Activated naive CD4-positive, alpha-beta T cell treated with Interleukin-2 at 50 U/mL for 16 hours (primary cell): ENCODE measurements at places on chromosomes 5 and 9.

DNA sequence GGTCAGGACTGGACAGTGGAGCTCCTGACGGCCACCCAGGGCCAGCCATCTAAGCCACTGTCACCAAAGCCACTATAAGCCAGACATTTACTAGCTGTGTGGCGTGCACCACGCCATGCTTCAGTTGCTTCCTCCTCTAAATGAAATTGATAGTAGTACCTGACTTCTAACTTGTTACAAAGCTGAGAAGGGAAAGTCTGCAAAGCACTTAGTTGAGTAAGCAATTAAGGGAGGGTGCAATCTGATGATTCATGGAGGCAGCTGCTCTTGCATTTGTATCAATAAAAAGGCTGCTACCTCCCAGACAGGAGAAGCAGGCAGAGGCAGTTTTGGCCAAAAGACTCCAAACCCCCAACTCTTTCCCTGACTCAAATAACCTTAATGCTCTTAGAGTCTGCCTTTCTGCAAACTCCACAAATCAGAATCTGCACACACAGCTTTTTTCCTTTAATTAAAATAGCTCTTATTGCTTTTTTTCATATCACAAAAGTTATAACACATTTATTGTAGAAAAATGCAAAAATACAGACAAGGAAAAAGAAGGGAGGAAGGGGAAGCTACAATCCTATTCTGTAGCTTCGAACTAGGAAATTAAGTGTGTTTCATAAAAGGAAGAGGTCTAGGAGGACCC, 19.3 kb upstream of the RAPGEF1 start:
- DNase-seq, result no peak

GRCh38 chr9:116701940-116702642, 15.0 kb downstream of the TRIM32 start:
- no peak for DNase-seq

DNA sequence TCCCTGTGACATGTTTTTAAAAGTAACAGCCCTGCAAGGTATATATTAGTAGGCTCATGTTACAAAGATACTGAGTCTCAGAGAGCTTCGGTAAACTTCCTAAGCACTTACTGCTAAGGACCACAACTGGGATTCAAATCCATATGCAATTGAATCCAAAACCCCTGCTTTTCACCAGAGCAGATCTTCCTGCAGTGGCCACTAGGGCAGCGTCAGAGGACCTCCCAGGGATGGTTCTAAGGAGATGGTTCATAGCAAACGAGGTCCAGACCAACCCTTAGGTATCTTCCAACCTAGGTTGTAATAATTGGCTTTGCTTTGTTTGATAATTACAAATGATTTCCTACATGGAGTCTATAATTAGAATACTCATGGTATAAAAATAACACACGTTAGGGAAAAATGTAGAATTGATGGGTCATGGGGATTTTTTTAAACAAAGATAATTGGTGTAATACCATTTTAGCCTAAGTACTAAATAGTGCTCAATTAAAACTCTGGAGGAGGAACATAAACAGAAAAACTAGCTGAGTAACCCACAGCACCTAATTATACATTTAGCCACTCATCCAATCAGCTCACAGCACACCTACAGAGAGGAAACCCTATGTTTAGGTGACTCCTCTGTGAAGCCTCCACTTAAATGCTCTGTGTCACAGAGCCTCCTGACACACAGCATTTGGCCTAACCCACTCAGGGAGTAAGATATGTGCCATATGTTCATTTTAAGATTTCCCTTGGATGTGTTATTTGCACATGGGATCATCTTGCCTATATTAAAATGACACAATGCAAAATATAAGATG, 10.0 kb upstream of the CAST start:
- no peak for DNase-seq

DNA sequence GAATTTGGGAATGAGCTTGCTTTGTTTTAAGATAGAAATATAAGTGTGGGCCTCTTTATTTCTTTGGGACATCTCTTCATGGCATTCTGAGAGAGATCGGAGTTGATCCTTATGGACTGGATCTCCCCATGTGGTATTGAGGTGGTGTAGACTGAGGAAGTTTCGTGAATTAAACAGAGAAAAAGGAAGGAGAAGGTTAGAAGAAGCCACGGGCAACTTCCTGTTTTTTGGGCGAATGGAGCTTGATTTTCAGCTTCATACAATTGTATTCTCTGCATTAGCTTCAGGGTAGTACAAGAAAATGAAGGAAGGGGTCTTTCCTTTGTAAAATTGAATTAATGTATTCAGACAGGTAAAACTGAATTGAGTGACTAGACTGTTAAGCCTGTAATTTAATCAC, 70.5 kb upstream of the HMHB1 start:
- DNase-seq, result no peak

DNA sequence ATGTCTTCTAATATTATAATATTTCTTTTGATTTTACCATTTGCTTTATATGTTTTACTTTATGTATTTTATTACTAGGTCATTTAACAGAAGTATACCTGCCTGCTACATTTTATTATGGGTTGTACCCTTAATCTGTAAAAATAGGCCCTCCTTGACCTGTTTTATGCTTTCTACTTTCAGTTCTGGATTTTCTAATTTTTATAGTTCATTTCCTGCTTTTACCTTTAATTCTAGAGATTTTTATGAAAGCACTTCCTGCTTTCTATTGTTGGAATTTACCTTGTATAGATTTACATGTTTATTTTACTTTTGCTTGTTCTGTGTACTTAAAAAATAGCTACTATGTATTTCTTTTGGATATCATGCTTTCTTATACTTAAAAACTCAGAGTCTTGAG, 20.6 kb downstream of the ZNF618 start:
- no peak for DNase-seq

DNA sequence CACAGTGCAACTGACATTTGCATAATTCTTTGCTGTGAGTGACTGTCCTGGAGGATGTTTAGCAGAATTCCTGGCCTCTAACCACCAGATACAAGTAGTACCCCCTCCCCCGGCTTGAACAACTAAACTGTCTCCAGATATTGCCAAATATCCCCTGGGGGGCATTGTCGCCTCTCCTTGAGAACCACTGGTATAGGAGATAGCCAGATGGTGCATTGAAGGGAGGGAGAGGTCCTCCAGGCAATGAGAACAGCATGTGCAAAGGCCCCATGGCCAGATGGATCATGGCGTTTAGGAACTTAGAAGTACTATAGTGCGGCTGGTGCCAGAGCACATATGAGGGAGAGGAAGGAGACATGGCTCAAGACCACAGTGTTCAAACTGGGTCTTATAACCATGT, 18.9 kb upstream of the ORM1 start:
- DNase-seq, result no peak

DNA sequence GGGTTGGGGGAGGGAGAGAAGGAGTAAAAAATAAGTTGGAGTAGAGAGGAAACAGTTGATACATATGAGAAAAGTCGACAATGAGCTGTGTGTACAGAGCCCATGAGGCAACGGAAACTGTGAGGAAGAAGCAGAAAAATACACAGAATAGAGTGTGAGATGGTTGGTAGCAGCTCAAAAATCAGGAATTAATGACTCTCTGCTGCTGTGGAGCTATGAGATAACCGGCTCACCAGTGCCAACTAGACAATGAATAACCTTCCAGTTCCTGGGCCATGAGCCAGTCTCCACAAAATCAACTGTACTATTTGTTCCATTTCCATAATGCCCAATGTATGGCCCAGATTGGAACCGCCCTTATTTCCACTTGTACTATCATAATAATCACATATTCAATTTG, 53.1 kb upstream of the NREP start:
- no peak for DNase-seq
